ENCODE measurements at places on chromosomes 16 and 17. TPM values are rescaled to one million over a fixed set of nuclear protein-coding genes. Genes with fewer than 3 reads are reported as not detected.

GRCh38 chr16:84768061-84768807, 51.6 kb upstream of the CRISPLD2 start:
- peak; percentile 49 for DNase-seq

- DNase-seq = no peak
These were observed 8.5 kb downstream of the C17orf100 start for GRCh38 chr17:6660101-6660500.

DNA sequence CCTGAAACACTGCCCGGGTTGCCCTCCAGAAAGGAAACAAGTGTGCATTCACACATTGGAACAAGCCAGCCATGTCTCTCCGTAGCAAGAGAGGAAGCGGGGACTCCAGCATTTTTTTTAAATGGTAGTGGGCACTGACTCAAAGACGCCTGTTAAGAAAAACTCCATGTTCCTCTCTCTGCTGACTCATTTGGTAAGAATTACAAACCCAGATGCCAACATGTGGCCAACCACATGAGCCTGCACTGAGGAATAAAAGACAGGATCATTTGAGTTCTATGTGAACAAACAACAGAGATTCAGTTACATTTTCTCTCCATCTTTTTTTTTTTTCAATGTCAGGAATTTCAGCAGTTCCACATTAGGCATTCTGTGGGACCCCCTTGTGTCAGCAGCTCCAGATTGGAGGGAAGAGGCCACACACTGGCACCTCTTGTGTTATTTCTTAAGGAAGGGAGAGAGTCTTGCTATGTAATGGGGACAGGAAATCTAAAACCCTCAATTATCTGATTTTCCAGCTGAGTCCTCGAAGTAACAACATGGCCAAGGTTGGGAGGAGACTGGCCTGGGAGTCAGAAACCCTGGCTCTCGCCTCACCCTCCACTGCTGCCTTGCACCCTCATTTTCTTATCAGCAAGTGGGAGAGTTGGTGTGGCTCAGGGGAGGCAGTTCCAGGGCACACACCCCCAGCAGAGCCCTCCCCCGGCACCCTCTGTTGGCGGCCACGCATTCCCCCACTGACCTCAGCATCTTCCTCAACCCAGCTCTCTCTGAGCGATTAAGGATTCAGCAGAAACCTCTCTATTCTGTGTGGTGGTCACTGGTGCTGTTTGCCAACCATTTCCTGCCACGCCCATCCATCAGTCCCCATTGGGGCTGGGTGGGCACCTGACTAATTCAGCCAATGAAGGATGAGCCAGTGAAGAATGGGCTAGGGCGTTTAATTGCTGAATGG, 173.0 kb downstream of the FOXL1 start:
- no peak for DNase-seq

GRCh38 chr16:28486266-28486665, 5.6 kb downstream of the CLN3 start:
- no peak for DNase-seq

- DNase-seq = no peak
These were observed 6.3 kb downstream of the PDF start for GRCh38 chr16:69324013-69324531.

GRCh38 chr17:41935641-41936040, 5.2 kb downstream of the ODAD4 start:
- DNase-seq = no peak

- no peak for DNase-seq
These were observed 110.4 kb downstream of the SPAG9 start for GRCh38 chr17:51010173-51010675.

DNA sequence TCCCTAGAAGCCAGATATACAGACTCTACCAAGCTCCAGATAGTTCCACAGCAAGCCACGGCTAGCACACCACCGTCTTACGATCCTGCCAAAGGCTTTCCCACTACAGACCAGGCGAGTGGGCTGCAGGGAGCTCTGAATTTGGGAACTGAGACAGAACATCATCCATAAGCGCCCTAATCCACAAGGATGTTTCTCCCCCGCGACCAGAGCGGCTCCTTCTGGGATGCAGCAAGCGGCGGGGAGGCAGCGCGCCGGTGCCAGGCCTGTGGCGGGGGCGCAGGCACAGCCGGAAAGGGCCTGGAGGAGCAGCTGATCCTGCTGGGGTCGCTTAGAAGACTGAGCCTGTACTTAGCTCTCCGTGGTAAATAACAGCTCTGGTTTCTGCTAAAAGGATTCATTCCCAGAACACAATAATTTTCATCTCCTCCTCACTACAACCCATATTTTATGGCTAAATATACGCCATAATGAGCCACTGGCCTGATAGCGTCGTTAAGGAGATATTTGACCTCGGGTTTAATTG, 16.2 kb upstream of the FOXF1 start:
- no peak for DNase-seq

- no peak for DNase-seq
These were observed 306.3 kb downstream of the CNTNAP4 start for GRCh38 chr16:76583466-76583865.

- DNase-seq = no peak
These were observed 67.9 kb upstream of the MARCHF10 start for GRCh38 chr17:62876063-62876462.

DNA sequence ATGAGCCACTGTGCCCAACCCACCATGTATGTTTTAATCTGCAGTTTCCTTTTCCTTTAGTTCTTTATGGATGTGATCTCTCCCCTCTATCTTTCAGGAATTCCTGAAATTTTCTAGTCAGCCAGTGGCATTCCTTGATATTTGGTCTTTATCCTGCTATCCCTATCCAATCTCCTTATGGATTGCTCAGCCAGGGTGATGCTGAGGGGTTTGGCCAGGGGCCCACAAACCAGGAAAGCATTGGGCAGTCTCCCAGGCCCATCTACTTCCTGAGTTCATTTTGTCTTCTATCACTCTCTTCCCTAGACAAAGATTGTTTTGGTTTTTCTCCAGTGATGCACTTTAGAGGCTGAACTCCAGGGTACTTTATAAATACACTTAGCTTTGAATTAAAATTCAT, 115.9 kb downstream of the KATNIP start:
- no peak for DNase-seq

- DNase-seq = no peak
These were observed at the start of gene ANKRD13B for GRCh38 chr17:29592850-29593551. Gene ANKRD13B, plus strand, starts transcription at chr17:29593132. Its CDS starts 490 bp downstream, at chr17:29593622.

DNA sequence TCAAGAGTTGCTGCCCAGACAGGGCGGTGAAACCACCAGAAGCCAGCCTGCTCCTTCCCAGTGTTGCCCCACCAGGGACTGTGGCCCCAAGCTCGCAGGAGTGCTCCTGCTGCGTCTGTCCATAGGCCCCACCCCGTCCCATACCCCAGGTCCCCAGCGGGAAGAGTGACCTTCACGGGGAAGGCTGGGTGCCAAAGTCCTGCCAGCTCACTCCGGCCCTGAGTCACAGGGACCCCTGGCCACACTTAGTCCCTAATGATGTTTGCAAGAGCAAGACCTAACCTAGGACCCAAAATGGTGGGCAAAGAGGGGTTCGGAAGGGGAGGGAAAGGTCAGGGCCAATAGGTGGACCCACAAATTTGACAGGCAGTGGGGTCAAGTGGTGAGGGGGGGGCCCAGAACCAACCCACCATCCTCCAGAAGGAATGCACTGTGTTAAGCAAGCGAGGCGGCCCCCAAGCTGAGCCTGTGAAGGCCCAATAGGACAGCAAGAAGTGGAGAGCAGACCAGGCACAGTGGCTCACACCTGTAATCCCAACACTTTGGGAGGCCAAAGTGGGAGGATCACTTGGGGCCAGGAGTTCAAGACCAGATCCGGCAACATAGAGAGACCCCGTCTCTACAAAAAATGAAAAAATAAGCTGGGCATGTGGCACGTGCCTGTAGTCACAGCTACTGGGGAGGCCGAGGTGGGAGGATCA, 3.3 kb downstream of the DOK4 start:
- DNase-seq = no peak

- DNase-seq = no peak
These were observed 26.8 kb downstream of the GINS2 start for GRCh38 chr16:85661740-85662481.

- DNase-seq = peak; percentile 59
These were observed at the start of gene MYO15B for GRCh38 chr17:75587675-75588595. Gene MYO15B, plus strand, starts transcription at chr17:75587800. Its CDS starts 258 bp downstream, at chr17:75588058.

DNA sequence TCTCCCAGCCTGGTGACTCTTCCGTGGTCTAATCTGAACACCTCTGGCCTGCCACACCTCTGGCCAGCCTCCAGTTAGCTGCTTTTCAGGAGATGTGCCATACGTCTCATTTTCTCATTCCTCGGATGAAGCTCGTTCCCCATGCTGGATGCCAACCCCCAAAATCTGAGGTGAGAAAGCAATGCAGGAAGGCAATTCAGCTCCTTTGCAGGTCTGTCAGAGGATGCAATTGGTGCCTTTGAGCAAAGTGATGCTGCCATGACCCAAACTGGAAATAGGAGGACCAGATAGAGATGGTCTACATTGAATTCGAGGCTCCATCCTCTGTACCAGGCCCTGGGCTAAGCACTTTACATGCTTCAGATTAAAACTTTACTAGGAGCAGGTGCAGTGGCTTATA, 11.0 kb upstream of the CUEDC1 start:
- no peak for DNase-seq

DNA sequence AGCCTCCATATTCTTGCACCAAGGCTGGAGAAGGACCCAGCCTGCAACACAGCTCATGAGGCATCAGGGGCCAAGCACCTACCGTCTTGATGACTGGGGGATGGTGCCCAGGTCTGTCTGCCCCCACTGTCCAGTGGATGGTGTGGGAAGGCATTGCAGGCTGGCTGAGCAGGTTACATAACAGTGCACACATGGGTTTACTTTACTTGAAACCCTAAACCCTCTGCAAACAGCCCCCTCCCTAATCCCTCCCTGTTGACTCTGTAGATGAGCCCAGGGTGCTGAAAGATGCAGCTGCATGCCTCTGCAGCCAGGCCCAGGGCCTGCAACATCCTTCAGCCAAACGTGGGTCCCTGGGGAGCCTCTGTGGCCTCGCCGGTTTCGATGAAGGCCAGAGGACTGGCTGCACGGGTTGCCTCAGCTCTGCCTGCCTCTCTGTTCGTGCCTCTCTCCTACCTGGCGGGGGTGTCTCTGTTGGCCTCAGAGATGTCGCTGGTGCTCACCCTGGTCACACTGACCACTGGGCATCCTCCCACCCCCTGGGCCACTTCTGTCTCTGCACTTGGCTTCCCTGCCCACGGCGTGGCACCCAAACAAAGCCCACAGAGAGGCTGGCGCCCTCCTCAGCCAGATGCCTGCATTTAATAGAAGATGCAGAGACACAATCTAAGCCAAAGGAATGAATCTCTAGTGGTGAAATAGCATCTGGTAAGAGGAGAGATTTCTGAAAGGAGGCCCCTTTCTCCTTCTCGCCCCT, 95.1 kb downstream of the METRNL start:
- no peak for DNase-seq

GRCh38 chr16:83968306-83968851, 335 bp downstream of the NECAB2 start:
- DNase-seq = no peak

- no peak for DNase-seq
These were observed 67.7 kb downstream of the KATNIP start for GRCh38 chr16:27617665-27618064.

DNA sequence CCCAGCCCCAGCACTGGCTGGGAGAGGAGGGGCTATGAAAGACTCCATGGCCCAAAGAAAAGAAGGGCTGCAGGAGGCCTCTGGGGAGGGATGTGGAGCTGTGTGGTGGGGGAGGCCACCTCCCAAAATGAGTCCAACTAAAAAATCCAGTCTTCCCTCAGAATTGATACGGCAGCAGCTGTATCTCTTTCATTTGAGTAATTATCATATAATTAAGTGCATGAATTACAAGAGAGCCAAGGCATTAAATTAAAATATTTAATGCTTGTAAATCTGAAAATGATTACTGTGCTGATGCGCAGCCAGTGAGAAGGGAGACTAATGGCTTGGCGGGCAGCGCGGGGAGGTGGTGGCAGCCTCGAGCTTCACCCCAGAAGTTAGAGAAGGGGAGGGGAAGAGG, 192.8 kb downstream of the C16orf78 start:
- no peak for DNase-seq

- no peak for DNase-seq
These were observed 19.8 kb downstream of the MAPT start for GRCh38 chr17:45914047-45914717.

- DNase-seq = no peak
These were observed 488 bp downstream of the C17orf113 start for GRCh38 chr17:42049834-42050392.

GRCh38 chr16:66264311-66265047, 102.0 kb upstream of the CDH5 start:
- no peak for DNase-seq

GRCh38 chr17:14304773-14305517, 4.1 kb downstream of the HS3ST3B1 start:
- DNase-seq = no peak

DNA sequence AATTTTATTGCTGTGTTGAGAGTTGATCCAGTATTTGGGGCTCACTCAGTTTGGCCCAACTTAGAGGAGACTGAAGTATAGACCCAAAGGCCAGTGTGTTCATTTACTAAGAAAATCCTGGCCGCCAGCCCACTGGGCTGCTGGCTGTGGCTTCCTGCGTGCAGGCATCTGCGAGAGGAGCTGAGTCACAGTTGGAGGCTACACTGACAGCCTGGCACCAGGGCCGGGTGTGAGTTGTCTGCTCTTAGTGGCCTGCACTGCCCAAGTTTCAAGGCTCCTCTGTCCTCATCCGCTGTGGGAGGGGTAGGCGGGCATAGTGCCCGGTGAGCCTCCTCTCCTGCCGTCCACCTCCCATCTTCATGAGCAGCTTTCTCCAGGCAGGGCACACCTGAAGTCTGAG, 54.2 kb downstream of the PLD6 start:
- peak; percentile 48 for DNase-seq

SLC52A1 gene
- total RNA-seq = 0.53 TPM

CHST5 gene
- total RNA-seq = not detected

SPATA32 gene
- total RNA-seq = 0.41 TPM

IL21R gene
- total RNA-seq = 29.1 TPM

ACSM5 gene
- not detected for total RNA-seq

PRSS27 gene
- total RNA-seq = 0.96 TPM

PRKCB gene
- total RNA-seq = 106 TPM

ALDH3A1 gene
- not detected for total RNA-seq

CEP20 gene
- 30.4 TPM for total RNA-seq

ITGAL gene
- total RNA-seq = 657 TPM

TM4SF5 gene
- total RNA-seq = not detected

EXOC3L1 gene
- not detected for total RNA-seq
